ENCODE measurements at places on chromosomes 2 and 18. TPM values are rescaled to one million over a fixed set of nuclear protein-coding genes. Genes with fewer than 3 reads are reported as not detected.

Gene POTEC
- not detected for total RNA-seq

GRCh38 chr2:11228692-11229091 is 73.4 kb downstream of the SLC66A3 start:
- peaks cover 6% of the 10 kb centered on the region for H3K4me1 ChIP-seq
- DNase-seq = no peak
- H3K4me3 ChIP-seq = no peak overlapping the region
- no peak overlapping the region for H3K27ac ChIP-seq
- peaks cover 3% of the 10 kb centered on the region for H3K36me3 ChIP-seq

DNA sequence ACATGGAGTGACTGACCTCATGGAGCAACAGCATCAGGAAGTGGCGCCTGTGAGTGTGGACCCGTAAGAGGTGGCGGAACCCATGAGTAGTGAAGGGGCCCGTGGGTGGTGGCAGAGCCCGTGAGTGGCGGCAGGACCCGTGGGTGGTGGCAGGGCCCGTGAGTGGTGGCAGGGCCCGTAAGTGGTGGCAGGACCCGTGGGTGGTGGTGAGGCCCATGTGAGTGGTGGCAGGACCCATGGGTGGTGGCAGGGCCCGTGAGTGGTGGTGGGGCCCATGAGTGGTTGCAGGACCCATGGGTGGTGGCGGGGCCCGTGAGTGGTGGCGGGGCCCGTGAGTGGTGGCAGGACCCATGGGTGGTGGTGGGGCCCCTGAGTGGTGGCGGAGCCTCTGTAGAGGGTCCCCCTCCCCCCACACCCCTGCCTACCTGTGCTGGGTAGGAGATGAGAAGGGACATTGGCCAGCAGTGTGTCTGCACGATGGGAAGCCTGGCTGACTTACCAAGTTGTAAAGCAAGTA is 407.7 kb upstream of the SALL3 start:
- no peaks in the 10 kb centered on the region for H3K36me3 ChIP-seq
- H3K4me1 ChIP-seq = no peaks in the 10 kb centered on the region
- H3K27ac ChIP-seq = no peak overlapping the region
- H3K4me3 ChIP-seq = no peak overlapping the region
- no peaks in the 10 kb centered on the region for H3K27me3 ChIP-seq

Gene MPP4
- total RNA-seq = 5.5 TPM

Measured in thoracic aorta (tissue), 2 donors.